ENCODE measurements at places on chromosomes 1 and 21.

GRCh38 chr1:15618077-15618654 lies 908 bp downstream of the DDI2 start:
- DNase-seq: no peak

DNA sequence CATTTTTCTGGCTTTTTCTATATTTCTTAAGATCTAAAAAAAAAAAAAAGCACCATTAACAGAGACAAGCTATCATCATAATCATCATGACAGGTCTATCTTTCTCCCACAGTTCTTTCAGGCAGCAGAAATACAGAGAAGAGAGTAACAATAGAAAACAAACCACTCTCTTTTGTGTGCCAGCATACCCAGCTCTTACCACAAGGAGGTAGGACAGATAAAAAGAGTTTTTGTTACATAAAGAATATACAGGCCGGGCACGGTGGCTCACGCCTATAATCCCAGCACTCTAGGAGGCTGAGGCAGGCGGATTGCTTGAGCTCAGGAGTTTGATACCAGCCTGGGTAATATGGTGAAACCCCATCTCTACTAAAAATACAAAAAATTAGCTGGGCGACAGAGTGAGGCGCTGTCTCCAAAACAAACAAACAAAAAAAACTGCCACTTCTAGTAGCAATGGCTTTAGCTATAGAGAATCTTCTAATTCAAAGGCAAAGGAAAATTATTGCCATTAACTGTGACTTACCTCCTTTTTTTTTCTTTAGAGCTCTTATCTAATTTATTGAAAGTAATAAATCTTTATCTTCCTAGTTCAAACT lies 39.7 kb downstream of the ANKRD13C start:
- no peak for DNase-seq

GRCh38 chr1:221837896-221838295 lies 96.0 kb upstream of the DUSP10 start:
- DNase-seq: no peak

- DNase-seq: no peak
Observed at GRCh38 chr1:223815865-223816264, 29.9 kb downstream of the TP53BP2 start.

- no peak for DNase-seq
Observed at GRCh38 chr1:88802950-88803349, 88.4 kb downstream of the GTF2B start.

GRCh38 chr1:241841691-241842090 lies 6.3 kb upstream of the EXO1 start:
- no peak for DNase-seq

DNA sequence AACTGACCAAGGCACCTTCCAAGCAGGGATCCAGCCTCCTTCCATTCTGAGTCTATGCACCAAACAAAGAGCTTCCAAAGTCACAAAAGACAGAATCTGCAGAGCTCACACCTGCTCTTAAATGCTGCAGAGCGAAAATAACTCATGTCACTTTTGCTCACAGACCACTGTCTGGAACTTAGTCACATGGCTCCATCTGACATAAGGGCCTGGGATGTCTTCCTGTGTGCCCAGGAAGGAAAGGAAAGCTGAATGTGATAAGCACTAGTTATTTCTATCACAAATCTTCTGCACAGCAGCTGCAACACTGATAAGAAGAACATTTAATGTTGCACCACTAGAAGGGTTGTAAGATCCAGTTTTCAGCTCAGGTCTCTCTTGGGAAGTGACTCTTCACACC lies 39.5 kb upstream of the SGIP1 start:
- no peak for DNase-seq

- DNase-seq: no peak
Observed at GRCh38 chr1:180680558-180681144, 48.8 kb downstream of the XPR1 start.

- DNase-seq: no peak
Observed at GRCh38 chr1:156656806-156657740, 15.2 kb downstream of the BCAN start.

DNA sequence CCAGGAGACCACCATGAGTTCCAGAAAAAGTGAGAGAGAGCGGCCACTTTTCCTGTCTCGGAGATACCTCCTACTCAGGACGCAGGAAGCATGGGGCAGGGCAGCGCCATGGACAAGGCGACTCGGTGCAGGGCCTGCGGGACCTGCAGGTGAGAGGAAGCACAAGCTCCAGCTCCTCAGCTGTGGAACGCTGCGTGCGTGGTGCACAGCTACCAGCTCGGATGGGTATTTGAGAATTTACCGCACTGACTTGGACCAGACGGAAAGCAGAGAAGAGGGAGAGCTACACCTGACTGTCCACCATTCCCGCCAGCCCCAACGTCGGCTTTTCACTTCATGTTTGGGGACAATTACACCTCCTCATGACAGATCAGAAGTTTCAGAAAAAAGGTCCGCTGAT lies 8.2 kb upstream of the CDK11A start:
- DNase-seq: no peak

DNA sequence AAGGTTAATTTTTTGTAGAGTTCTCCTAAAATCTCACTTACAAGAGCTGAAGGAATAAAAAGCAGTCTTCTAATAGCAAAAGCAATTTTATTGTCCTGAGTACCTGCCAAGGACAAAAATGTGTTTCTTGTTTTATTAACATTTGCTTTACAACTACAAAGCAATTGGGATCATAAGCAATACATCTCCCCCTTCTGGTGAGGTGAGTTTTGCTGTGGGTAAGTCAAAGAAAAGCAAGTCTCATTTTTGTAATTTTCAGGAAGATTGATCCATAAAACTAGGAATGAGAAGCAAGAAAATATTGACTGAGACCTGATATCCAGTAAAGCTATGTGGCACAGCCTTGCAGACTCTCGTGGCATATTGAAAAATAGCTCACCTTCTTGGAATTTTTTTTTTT lies 2162.7 kb downstream of the NCAM2 start:
- DNase-seq: no peak

- DNase-seq: no peak
Observed at GRCh38 chr21:32070676-32071330, 198.0 kb downstream of the HUNK start.

GRCh38 chr1:110774398-110774797 lies 98.5 kb upstream of the CD53 start:
- DNase-seq: no peak

DNA sequence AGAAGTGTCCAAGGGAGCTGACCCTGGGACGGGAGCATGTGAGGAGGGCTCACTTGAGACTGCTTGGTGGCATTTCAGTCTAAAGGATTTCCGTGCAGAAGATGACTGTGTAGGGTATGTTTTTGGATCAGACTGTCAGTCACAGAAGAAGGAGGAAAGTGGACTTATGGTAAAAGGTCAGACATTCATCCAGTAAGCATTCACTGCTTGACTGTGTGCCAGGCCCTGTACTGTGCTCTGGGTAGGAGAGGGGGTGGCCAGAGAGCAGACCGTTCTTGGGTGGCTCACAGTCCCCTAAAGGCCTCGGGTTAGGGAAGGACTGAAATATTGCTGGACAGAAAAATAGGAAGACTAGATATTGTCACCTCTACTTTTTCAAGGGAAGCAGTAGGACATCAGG lies 2.1 kb upstream of the SERINC2 start:
- DNase-seq: no peak

DNA sequence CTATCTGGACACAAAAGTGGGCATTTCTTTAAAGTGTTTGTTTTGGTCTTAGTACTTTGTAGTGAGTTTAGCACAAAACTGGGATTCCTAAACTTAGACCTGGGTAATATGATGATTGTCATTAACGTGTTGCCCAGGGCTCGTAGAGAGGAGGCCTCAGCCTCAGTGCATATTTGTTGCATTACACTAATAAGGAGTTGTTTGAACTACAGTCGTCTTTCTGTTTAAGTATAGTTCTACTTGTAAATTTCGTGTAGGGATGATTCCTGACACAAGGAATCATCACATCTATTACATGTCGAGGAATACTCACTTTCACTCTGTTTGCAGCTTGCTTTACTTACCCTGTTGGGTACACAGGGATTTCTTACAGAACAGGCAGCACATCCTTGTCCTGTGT lies 85.0 kb downstream of the PRDM2 start:
- no peak for DNase-seq

DNA sequence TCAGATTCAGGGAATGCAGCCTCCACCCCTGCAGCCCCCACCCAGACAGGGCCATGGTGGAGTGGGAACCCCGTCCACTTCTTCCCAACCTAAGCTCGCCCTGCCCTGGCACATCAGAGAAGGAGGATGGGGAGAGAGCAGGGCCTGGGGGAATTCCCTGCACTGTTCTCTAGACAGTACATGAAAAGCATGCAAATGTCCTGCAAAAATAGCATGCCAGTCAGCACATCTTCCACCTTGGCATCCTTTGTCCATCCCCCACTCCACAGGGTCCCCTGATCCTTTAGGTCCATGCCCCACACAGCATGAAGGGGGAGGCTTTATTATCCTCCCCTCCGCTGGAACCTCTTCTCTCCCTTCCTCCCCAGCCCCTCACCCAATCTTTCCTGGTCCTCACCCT lies 35.0 kb upstream of the RD3 start:
- no peak for DNase-seq

DNA sequence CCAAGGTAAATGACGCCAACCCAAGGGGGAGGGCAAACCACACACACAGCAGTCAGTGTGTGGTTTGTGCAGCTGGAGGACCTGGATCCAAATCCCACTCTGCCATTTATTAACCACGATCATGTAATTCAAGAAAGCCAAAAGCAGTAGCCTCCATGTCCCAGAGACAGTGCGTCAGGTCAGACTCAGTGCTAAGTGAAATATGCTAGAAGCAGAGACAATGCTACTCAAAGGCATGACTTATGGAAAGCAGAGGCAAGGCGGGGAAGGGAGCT lies 13.6 kb downstream of the TTC39A start:
- no peak for DNase-seq

DNA sequence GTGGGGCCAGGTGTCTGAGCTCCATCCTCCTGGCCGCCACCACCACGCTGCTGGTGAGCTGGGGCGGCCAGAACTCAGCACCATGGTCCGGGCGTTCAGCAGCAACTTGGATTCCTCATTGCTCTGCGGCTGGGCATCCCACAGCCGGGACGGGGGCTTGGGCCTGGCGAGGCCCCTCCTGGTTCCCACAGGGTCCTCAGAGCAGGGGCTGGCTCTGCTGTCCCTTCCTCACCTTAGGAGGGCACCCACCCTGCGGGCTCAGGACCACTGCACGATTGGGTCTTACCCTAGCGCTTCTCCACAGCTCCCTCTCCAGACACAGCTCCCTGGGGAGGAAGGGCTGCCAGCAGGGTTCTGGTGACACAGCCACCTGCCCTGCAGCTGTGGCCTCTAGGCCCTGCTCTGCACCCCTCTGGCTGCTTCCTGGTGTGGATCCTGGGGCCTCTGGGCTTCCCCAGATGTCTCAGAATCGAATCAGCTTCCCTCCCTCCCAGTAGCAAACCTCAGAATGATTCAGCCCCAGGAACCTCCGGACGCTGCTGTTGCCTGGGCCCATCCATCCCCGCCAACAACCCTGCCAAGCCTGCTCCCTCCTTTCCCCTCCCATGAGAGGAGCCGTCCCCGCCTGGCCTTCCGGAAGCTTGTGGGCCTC lies 25.0 kb downstream of the CRYAA start:
- DNase-seq: no peak

GRCh38 chr1:226786550-226786949 lies 47.5 kb upstream of the ITPKB start:
- DNase-seq: no peak

GRCh38 chr1:34367954-34368353 lies 191.2 kb downstream of the C1orf94 start:
- DNase-seq: no peak

DNA sequence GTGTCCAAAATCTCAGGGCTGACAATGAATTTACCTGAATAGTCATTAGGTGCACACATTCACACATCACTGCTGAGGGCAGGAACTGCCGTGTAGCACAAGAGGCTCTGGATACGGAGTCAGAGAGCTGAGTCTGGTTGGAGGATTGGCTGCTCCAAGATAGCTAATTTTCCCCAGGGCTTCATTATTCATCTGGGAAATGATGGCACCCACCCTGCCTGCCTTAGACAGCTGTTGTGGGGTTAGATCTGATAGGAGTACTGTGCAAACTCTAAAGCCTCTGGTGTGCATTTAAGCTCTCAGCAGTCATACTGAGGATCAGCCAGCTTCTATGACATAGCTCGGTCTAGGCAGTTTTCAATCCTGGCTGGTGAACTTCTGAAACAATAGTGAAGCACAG lies 67.0 kb downstream of the LMX1A start:
- DNase-seq: no peak

- DNase-seq: peak; percentile 31
Observed at GRCh38 chr1:24688621-24689195, 45.6 kb downstream of the SRRM1 start.

GRCh38 chr1:8338526-8339202 lies 20.8 kb downstream of the SLC45A1 start:
- DNase-seq: no peak

- DNase-seq: no peak
Observed at GRCh38 chr1:16181887-16182719, 26.2 kb upstream of the EPHA2 start.

DNA sequence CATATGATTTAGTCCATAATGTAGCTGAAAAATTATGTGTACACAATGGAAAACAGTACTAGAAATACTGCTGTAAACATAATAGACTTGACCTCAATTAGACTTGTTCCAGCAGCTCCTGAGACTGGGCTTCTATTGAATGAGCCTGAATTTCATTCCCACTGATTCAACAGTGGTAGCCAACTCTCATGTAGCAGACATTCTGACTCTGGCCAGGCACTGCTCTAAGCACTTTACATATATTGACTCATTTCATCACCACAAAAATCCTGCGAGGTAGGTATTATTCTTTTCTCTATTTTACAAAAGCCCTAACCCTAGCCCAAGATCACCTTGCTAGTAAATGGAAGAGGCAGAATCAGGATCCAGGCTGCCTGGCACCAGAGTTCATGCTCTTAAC lies 12.8 kb upstream of the CTSS start:
- no peak for DNase-seq

- DNase-seq: no peak
Observed at GRCh38 chr21:45280969-45281368, 6.7 kb downstream of the POFUT2 start.

- DNase-seq: no peak
Observed at GRCh38 chr1:60008500-60008899, 65.1 kb downstream of the C1orf87 start.

- no peak for DNase-seq
Observed at GRCh38 chr1:237863234-237863633, 27.5 kb downstream of the ZP4 start.

GRCh38 chr1:94974241-94974640 lies 47.3 kb upstream of the CNN3 start:
- no peak for DNase-seq

- DNase-seq: no peak
Observed at GRCh38 chr1:54297596-54298283, 97.8 kb downstream of the MRPL37 start.

GRCh38 chr1:220219865-220220698 lies 52.2 kb downstream of the RAB3GAP2 start:
- no peak for DNase-seq

DNA sequence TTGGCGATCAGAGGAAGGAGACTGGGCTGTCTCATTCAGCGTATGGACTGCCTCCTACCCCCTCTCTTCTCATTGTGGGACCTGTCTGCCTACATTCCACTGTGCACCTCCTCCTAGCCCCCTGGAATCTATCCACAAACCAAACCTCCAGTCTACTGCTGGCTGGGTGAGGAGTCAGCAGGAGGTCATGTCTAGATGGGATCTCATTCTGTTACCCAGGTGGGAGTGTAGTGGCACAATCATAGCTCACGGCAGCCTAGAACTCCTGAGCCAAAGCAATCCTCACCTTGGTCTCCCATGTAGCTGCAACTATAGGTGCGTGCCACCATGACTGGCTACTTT lies 18.0 kb upstream of the TTC22 start:
- DNase-seq: no peak
